ENCODE measurements at places on chromosomes 1 and 21.

DNA sequence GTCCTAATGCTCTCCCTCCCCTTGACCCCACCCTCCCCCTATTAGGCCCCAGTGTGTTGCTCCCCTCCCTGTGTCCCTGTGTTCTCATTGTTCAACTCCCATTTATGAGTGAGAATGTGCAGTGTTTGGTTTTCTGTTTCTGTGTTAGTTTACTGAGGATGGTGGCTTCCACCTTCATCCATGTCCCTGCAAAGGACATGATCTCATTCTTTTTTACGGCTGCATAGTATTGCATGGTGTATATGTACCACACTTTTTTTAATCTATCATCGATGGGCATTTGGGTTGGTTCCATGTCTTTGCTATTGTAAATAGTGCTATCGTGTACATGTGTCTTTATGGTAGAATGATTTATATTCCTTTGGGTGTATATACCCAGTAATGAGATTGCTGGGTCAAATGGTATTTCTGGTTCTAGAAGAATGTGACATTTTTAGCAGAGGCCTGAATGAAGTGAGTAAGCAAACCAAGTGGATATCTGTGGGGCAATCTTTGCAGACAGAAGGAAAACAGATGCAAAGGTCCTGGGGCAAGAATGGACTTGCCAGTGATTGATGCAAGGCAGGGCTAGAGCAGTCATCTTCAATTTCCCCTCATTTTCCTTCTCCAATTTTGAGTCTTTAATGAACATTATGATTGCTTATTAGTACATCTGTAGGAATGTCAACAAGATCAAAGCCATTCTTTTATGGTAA lies 50.2 kb downstream of the UBE4B start:
- DNase-seq: no peak

DNA sequence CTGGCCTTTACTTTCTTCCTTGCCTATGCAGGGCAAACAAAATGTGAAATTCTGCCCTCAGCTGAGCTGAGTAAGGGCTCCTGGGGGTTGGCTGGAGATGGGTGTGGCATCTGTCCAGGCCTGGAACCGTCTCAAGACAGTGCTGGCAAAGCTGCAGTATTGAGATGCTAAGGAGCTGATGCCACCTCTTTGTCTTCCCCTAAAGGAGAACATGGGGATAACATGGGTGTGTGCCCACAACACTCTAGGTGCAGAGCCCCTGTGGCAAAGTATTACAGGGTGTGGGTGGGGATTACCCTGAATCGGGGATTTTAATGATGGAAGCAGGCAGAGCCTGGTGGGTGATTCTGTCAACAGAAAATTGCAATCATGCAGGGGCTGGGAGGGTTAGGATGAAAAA lies 2.5 kb upstream of the ST3GAL3 start:
- no peak for DNase-seq

DNA sequence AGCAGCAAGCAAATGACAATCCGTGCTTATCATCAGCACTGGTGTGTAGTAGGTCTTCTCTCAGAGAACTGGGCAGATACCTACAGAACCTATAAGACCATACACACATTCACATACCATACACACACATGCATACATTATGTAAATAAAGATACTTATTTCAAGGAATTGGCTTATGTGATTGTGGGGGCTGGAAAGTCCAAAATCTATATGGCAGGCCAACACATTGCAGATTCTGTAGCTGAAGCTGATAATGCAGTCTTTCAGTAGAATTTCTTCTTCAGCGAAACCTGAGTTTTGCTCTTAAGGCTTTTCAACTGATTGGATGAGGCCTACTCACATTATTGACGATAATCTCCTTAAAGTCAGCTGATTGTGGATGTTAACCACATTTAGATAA lies 24.1 kb downstream of the RAP1A start:
- no peak for DNase-seq

GRCh38 chr1:108624069-108624468 lies 36.8 kb downstream of the HENMT1 start:
- no peak for DNase-seq

DNA sequence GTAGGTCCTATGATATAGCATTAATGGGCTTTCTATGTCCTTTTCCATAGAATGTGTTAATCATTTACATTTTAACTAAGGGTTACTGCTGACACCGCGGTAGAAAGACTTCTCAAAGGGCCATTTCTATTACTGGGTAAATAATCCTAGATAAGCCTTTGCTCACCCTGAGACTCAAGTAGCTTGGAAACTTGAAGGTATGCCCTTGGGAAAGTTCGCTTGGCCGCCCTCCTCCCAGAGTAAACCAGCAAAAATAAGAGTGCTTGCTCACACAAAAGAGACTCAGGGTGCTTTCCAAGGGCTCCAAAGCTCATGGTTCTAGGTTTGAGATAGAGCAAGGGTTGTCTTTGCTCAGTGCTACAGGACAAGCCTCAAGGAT lies 85.8 kb upstream of the TMPRSS2 start:
- DNase-seq: no peak

- no peak for DNase-seq
These were observed 376.4 kb upstream of the KAZN start for GRCh38 chr1:14222086-14222485.

DNA sequence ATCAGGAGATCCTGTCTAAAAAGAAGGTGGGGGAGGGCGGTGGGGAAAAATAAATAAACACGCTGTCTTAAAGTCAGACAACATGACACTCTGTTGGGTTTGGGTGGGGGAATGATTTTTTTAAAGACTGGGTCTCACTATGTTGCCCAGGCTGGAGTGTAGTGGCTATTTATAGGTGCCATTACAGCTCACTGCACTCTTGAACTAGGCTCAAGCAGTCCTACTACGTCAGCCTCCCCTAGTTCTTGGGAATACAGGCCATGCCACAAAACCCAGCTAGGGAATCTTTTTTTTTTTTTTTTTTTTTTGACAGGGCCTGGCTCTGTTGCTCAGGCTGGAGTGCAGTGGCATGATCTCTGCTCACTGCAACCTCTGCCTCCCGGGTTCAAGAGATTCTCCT lies 2.4 kb upstream of the SNRPE start:
- no peak for DNase-seq

DNA sequence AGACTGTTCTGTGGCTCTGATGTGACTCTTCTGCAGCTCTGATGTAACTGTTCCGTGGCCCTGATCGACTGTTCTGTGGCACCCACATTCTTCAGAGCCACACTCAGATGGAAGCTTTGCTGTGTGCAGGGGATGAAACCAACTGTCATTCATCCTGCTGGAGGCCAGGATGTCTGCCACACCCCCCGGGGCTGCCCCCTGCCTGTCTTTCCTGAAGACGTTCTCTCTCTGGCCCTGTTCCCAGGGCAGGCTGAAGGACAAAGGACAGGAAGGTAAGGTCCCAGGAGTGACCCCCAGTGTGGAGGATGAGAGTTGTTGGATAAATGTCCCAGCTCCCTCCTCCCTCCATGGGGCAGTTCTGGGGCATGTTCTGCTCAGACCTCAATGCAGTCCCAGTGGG lies 29.4 kb upstream of the UMODL1 start:
- no peak for DNase-seq
